ENCODE measurements at places on chromosomes 6 and 20. TPM values are rescaled to one million over a fixed set of nuclear protein-coding genes. Genes with fewer than 3 reads are reported as not detected.

Gene KIF13A
- 51.8 TPM for total RNA-seq

Gene VNN1
- not detected for total RNA-seq

Gene ETV7
- 0.18 TPM for total RNA-seq

Gene SMOC2
- not detected for total RNA-seq

Gene PAK1IP1
- total RNA-seq = 22.9 TPM

Gene TRIM40
- total RNA-seq = not detected

Gene GUCA1A
- under 0.01 TPM for total RNA-seq

Gene GHRH
- not detected for total RNA-seq
